ENCODE measurements at places on chromosomes 11 and 22.

- no peak for DNase-seq
Measured at GRCh38 chr11:44017443-44018126, 30.2 kb upstream of the ACCSL start.

- no peak for DNase-seq
Measured at GRCh38 chr11:76801225-76801624, 18.1 kb downstream of the TSKU start.

DNA sequence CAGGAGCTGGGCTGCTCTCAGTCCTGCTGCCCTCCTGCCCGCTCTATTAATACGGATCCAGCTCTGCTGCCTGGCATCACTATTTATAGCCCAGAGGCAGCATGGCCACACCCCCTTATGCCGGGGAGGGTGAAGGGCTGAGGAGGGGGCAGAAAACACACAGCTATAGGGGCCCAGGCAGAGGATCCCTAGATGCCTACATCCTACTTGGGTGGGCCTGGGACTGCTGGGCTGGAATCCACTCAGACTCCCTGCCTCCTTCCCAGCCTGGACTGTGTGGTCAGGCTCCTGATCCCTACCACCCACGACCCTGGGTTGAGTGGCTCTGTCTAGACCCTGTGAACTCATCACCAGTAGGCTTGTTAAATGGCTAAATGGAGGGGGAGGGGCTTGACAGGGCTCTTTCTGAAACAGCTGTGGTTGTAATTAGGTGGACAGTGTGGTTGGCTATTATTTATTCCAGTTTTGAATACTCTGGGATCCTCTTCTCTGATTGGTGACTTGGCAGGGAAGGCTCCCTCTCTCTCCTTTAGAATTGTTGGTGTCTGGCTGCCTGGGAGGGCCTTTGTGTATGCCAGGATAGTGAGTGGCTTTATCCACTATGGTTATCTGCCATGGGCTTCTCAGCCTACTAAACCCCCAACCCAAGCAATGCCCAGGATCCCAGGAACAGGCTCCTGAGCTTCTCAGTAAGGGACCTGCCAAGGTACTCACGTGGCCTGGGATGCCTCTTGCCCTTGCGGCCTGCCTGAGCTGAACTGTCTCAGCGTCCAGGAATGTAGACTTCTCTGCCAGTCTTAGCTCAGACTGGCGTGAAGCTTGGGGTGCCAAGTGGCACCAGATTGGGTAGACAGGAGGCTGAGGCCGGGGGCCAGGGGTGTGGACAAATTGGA lies 15.2 kb downstream of the PHLDB1 start:
- DNase-seq, result no peak

DNA sequence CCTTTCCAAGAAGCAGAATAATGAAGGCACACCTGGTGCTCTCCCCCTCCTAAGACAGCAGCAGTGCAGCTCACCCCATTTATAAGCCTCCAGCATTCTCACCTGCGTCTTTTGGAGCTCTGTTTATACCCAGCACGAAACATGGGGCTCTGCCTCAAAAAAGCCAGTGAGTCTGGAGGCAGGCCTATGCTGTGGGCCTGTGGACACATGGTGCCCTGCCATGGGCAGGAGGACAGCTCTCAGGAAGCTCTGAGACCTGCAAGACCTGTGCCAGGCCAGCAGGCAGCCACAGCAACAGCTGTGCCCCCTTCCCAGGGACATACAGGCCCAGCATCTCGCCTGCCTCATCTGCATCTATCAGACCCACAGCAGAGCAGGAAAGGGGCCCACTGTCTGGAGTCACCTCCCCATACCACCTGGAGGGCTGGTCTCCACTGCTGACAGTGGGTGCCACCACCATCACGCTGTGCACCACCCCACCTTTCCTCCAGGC lies 64.2 kb downstream of the DGCR2 start:
- DNase-seq, result no peak

Data from fibroblast of skin of left quadriceps (primary cell).